AG10803 (cell line): ENCODE measurements at places on chromosomes 6 and 20.

GRCh38 chr6:101195588-101195987, 197.9 kb upstream of the GRIK2 start:
- peak; percentile 42 for DNase-seq

DNA sequence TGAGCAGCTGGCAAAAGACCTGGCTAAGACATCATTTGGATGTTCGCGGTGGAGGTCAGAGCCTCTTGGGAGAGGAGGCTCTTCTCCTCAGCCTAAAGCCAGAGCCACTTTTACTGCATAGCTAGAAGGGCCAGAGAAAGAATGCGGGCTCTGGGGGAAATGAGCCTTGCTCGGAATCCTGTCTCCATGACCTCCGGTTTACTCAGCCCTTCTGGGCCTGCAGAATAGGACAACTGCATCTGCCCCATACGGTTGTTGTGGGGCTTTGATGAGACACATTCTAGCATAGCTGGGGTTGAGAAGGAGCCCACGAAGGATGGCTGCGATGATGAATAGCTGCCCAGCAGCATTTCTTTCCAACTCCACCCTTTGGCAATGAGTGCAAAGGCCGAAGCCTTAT, 115.0 kb upstream of the SLC22A23 start:
- no peak for DNase-seq

DNA sequence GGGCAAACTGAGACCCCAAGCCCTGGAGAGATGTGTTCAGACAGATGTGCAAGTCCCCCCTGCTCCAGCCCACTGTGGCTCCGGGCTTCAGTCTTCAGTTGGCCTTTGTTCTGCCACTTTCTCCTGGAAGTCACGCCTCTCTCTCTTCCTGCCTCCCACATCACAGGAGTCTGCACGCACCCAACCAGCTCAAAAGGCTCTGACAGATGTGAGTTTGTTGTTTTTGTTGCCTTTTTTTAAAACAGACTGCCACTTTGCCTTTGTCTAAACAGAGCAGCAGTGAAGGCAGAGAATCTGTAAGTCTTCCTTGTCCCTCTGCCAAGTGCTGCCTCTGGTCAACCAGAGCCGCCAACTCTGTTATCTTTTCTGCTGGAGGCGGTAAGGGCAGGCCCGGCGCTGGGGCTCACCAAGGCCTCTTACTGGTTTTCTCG, 149.7 kb downstream of the TFAP2C start:
- no peak for DNase-seq

- DNase-seq, result no peak
These were observed 80.1 kb upstream of the TSHZ2 start for GRCh38 chr20:52892023-52892422.

GRCh38 chr6:138088326-138088762, 18.9 kb downstream of the PERP start:
- DNase-seq, result peak; percentile 72

- DNase-seq, result no peak
These were observed 164.3 kb upstream of the PMEPA1 start for GRCh38 chr20:57874141-57874540.

- DNase-seq, result no peak
These were observed 157.0 kb downstream of the PLCB4 start for GRCh38 chr20:9225879-9226278.

- DNase-seq, result no peak
These were observed 21.6 kb downstream of the JAG1 start for GRCh38 chr20:10652185-10652584.

DNA sequence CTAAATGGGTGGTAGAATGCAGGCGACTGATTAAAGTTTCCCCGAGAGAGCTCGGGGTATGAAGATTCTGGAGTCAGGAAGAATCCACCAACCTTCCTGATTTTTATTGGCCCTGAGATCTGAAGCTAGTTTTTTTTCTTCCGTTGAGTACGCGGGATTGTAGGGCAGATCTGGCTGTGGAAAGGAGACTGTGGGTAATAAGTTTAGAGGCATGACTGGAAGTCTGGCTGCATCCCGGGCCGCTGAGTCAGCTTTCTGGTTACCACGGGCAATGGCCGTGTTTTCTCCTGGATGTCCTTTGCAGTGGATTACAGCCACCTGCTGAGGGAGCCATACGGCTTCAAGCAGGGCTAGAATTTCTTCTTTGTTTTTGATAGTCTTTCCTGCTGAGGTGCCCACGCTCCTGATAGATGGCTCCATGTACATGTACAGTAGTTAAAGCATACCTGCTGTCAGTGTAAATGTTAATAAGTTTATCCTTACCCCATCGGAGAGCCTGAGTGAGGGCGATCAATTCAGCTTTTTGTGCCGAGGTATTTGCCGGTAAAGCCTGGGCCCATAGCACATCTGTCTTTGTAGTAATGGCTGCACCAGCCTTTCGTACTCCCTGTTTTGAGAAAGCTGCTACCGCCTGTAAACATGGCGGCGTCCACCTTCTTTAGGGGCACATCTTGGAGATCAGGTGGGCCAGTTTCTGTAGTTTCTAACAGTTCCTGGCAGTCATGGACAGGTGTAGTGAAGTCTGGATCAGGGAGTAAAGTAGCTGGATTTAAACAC, 154.0 kb downstream of the TRIM27 start:
- peak; percentile 49 for DNase-seq

GRCh38 chr20:22462975-22463914, 121.1 kb downstream of the FOXA2 start:
- DNase-seq, result no peak

- DNase-seq, result no peak
These were observed 386.8 kb downstream of the SAMD5 start for GRCh38 chr6:147895272-147895671.

DNA sequence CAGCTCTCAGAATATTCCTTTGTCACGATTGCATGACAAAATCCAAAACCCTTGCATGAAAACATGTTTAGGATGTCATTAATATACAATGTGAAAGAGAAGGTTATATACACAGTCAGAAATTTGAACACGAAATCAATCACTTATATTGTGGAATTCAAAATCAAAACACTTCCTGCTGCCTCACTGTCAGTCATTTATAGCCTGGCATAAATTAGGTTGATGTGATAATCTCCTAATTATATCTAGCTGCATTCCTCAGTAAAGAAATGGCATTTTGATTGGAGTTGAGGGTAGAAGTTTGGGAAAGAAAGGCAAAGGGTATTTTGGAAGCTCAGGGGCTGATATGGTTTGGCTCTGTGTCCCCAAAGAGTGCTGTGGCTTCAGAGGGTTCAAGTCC, 24.1 kb upstream of the BEND6 start:
- no peak for DNase-seq

DNA sequence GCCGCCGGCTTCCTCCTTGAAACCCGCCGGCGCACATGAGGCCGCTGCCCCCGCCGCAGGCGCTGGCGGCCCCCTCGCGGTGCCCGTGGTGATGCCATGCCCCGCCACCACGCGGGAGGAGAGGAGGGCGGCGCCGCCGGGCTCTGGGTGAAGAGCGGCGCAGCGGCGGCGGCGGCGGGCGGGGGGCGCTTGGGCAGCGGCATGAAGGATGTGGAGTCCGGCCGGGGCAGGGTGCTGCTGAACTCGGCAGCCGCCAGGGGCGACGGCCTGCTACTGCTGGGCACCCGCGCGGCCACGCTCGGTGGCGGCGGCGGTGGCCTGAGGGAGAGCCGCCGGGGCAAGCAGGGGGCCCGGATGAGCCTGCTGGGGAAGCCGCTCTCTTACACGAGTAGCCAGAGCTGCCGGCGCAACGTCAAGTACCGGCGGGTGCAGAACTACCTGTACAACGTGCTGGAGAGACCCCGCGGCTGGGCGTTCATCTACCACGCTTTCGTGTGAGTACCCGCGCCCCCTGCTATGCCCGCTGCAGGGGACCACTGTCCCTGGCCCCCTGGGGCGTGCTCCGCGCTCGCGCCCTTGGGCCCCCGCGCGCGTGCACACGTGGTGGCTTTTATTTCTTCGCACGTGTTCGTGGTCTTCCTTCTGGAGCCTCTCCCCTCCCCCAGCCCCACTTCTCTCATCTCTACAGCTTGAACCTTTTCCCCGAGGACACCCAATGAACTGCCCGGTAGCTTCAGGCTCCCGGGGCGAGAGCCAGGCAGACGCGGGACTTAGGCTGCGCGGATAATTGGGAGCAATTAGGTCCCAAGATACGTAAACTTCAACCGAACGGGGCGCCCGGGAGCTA, 453 bp downstream of the KCNQ5 start:
- peak; percentile 48 for DNase-seq

DNA sequence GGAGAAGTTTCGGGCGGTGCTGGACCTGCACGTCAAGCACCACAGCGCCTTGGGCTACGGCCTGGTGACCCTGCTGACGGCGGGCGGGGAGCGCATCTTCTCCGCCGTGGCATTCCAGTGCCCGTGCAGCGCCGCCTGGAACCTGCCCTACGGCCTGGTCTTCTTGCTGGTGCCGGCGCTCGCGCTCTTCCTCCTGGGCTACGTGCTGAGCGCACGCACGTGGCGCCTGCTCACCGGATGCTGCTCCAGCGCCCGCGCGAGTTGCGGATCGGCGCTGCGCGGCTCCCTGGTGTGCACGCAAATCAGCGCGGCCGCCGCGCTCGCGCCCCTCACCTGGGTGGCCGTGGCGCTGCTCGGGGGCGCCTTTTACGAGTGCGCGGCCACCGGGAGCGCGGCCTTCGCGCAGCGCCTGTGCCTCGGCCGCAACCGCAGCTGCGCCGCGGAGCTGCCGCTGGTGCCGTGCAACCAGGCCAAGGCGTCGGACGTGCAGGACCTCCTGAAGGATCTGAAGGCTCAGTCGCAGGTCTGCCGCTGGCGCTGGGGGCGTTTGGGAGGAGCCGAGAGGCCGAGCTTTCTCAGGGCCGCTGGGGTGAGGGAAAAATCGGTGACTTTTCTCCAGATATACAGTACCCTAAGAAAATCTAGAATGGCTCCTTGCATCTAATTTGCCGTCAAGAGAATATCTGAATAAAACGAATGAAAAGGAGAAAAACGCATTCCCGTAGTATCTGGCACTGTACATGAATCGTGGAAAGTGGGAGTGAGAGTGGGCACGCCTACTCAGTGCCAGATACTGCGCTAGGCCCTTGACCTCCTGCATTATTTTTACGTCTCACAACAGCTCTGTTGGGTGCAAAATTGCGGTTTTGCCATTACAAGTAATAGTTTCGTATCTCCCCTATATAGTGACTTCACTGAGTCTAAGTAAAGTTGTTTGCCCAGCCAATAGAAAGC, 1.0 kb downstream of the CALHM6 start:
- DNase-seq, result peak; percentile 53

DNA sequence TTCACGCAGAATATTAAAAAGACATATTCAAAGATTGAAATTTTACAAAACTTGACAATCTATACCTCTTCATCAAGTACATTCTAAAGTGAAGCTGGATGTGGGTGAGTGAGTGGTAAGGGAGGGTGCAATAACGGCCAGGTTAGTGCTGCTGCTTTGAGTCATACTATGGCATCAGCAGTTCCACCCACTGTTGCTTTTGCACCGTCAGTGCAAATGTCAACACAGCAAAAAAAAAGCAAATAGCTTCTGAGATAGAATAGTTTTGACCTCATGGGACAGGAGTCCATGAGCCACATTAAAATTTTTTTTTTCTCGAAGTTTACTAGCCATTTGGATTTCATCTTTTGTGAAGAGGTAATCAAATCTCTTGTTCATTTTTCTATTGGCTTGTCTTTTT, 31.8 kb downstream of the PSMF1 start:
- DNase-seq, result no peak

GRCh38 chr6:161347125-161347524, 73.3 kb upstream of the AGPAT4 start:
- DNase-seq, result no peak

DNA sequence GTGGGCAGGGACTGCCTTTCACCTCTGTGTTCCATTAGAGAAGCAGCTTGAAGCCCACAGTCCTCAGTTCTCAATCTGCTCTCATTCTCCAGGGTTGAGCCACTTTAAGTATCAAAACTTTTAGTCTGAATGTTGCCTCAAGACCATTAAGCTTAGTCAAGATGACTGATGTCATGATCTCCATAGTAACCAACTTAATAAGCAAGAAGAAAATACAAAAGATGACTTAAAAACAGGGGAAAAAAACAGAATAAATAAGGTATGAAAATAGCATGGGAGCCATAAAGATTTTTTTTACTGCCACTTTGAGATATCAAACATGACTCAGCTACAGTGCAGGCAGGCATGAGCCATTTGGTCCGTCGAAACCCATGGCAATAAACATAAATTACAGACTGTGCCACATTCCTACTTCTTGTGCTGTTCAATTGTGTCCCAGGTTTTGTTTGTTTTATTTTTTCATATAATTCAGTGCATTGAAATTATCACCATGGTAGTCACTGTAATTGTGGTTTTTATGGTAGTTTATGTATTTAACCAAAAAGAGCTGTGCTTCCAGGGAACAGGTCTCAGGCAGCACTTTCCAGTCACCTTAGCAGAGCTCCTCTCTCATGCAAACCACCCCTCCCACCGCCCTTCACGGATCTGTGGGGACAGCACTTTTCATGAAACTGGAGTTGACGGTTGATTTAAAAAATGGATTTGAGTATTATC, 156.5 kb upstream of the INSM1 start:
- peak; percentile 25 for DNase-seq

DNA sequence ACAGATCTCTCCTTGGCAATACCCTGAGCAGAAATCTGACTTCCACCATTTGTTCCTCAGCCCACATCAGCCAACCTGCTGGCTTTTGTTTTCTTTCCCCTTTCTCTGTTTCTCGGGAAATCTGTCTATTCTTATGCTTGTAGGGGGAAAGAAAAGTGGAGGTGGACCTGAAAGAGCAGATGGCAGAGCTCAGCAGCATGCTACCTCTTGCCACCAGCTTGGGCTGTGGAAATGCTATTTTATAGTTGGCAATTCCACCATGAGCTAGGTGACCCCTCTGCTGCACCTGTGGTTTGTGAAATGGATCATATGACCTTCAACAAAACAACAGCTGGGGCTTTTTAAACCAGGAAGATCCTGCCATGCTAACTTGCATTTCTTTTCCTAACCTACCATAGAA, 6.8 kb upstream of the SPATS1 start:
- DNase-seq, result no peak

- DNase-seq, result peak; percentile 44
These were observed 11.2 kb downstream of the SLC35A1 start for GRCh38 chr6:87483929-87484328.

DNA sequence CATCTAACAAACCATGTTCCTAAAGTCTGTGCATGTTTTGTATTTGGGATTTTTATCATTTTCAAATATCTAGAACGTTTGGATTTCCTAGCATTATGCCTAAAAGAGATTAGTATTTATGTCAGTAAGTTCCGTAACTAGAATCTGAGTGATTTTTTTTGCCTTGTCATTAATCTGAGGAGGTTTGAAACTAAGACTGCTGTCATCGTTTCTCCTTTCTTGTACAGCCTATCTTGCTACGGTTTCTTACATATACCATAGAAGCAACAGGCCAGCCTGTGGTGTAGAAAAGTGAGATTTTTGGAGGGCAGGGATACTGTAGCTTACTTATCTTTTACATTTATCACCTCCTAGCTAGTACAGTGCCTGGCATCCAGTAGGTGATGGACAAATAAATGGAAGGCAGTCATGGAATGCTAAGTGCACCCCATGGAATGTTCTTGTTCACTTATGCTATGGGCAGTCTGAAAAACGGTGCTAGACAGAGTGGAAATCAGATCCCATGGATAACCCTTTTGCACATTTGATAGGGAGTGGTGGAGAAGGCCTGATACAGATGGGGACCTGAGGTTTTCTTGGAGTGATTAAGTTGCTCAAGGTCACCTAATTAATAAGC, 93.9 kb downstream of the ARID1B start:
- DNase-seq, result no peak

- DNase-seq, result no peak
These were observed 34.7 kb upstream of the MAP3K7 start for GRCh38 chr6:90621581-90621980.

GRCh38 chr6:119727504-119728219, 378.1 kb upstream of the MAN1A1 start:
- DNase-seq, result no peak

GRCh38 chr6:140494321-140495108, 1120.1 kb upstream of the CITED2 start:
- DNase-seq, result peak; percentile 3
